MV-4-11 (cell line): ENCODE measurements at places on chromosomes 16 and 17.
A peak's percentile ranks its signal among the peaks of the same experiment; 100 is the strongest.

DNA sequence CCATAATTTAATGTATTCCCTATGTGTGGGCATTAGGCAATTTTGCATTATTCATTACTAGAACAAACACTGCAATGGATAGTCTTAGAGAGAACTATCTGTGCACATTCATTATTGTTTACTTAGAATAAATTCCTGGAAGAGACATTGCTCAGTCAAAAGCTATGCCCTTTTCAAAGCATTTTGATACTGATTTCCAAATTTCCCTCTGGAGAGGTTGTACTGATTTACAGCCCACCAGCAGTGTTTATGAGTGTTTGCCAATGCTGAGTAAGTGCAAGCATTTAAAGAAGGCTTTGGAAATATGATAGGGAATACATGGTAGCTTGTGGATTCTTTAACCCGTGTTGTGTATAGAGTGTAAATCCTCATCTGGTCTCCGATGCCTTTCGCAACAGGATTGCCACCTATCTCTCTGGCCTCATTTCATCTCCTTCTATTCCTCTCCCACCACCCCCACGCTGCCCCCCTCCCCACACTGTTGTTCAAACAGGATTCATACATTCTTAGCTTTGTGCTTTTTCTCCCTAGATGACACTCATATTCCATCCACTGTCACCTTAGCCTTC, 33.4 kb upstream of the MMD start:
- no peak for DNase-seq

GRCh38 chr16:50244504-50245416, 21.6 kb upstream of the ADCY7 start:
- no peak for DNase-seq

- peak; percentile 75 for DNase-seq
Measured at GRCh38 chr17:81394377-81394920, 808 bp upstream of the BAHCC1 start.

DNA sequence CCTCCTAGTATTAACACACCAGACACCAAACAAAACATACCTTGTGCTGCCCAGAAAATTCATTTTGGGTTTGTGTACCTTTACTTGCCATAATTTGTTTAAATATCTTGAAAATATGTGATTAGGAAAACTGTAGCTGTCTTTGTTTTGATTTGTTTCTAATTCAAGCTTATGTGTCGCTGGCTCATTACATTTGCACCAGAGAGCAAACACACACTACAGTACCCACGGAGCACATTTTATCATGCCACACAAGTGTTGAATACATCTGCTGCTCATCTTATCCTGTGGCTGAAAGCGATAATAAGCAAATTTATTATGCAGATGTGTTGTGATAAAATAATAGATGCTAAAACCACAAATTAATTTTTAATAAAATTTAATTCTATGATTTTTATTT, 63.1 kb downstream of the SPAG9 start:
- DNase-seq, result no peak

DNA sequence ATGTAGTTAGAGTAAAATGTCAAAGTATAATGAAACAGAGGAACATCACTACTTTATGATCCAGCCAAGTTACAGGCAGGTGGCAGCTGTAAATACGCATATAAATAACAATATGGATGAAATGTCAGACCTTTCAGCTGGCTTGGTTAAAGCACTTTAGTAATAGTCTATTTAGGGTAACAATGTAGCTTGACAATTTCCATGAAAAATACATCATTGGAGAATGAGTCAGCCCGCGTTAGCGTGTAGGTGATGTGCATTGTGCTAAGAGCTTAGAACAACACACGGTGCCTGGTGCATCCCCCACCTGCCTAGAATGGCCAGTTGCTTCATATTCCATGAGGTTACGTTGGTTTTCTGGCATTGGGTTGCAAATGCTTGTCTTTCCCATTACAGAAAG, 119.4 kb downstream of the RBFOX1 start:
- DNase-seq, result no peak

DNA sequence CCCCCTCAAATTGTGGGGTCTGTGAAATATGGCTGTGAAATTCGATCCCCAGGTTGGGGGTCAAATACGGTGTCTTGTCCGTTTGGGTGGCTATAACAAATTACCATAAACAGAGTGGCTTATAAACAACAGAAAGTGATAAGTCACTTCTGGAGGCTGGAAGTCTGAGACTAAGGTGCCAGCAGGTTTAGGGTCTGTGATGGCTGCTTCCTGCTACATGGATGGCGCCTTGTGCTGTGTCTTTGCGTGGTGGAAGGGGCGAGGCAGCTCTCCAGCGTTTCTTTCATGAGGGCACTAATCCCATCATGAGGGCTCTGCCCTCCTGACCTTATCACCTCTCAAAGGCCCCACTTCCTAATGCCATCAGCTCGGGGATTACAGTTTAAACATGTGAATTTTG, 120.0 kb downstream of the IRF8 start:
- peak; percentile 4 for DNase-seq

- no peak for DNase-seq
Measured at GRCh38 chr16:72854267-72854959, 193.5 kb downstream of the ZFHX3 start.

DNA sequence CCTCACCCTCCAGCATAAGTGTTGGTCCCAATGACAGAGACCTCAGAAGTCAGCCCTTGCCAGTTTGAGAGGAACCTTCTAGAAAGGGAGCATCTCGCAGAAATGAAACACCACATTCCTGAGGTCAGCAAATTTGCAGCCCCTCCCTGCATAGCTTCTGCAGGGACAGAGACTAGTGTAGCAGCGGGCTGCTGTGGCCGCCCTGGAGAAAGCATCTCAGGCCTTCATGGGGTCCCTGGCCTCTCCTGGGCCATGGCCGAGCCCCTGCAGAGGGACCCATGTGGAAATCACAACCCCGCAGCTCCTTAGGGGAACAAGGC, 11.4 kb downstream of the HS3ST6 start:
- DNase-seq, result no peak

GRCh38 chr17:40953881-40954280, 12.9 kb downstream of the KRT39 start:
- no peak for DNase-seq

- no peak for DNase-seq
Measured at GRCh38 chr16:50235581-50235980, 30.8 kb upstream of the ADCY7 start.

DNA sequence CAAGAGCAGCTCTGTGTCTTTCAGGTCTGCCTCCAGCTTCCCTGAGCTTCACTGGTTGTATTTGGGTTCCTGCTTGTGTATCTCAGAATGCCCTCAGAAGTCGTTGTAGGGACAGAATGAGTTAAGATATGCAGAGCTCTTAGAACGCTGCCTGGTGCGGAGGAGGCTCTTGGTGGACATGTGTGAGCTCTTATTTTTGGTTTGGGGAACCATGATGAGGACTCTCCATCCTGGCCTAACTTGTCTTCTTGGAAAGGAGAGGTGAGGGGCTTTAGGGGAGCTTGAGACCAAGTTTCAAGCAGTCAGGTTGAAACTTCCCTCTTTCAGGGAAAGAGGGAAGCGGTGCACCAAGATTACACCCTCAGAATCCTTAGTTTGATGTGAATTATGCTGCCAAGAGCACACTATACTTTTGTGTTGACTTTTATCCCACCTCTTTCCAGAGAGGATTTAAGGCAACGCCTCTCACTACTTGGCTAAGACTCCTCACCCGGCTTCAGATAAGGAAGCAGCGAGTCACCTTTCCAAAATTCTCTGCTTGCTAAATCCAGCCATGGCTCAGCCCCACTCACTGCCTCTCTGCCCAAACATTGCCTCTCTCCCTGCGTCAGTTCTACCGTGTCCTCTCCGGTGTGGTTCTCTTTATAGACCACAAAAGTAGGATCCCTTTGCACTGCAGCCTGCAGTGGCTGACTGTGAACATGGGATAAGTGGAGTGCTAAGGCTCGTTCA, 12.7 kb downstream of the CDK5RAP3 start:
- no peak for DNase-seq

GRCh38 chr17:66272811-66273585, 29.4 kb upstream of the PRKCA start:
- DNase-seq, result no peak

- DNase-seq, result no peak
Measured at GRCh38 chr17:72104863-72105234, 16.0 kb upstream of the SOX9 start.

DNA sequence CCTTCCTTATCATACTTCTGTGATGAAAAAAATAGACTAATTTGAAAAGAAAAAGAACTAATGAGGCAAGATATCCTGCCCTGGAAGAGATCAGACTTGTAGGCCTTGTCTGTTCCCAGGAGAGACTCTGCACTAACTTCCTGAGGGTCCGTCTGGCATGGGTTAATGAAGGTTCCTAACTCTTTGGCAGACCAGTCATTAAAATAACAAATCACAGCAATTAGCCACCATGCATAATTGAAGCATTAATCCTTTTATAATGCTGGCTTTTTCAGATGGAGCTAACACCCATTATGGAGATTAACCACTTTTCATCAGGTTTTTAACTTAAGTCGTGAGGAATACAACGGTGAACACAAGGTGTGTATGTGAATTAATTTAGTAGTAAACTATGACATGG, 10.4 kb upstream of the KRT10 start:
- DNase-seq, result no peak

DNA sequence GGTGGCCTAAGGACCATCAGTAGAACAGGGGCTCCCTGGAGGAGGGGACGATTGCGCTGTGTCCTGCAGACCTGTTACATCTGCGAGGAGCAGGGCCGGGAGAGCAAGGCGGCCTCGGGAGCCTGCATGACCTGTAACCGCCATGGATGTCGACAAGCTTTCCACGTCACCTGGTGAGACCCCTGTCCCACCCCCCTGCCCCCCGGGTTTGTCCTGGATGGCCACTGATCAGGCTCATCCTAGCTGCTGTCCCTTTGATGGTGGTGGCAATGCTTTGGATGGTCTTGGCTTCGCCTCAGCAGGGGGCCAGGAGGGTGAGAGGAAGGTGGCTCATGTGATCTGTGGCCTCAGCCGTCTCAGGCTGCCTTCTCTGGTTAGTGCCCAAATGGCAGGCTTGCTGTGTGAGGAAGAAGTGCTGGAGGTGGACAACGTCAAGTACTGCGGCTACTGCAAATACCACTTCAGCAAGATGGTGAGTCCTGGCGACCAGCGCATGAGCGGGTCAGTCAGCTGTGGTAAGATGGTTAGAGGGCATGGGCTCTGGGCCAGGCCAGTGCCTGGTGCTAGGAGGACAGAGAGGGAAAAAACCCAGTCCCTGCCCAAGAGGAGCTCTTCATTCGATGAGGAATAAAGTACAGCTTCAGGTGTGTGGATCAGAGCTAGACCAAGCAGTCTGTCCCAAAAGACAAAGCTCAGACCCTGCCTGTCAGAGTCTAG, 4.2 kb downstream of the MLLT6 start:
- no peak for DNase-seq
